ENCODE measurements at places on chromosomes 6 and 20.

- no peak for DNase-seq
Measured at GRCh38 chr6:30149858-30150550, 11.0 kb downstream of the TRIM10 start.

GRCh38 chr6:14828201-14828611 lies 417.7 kb upstream of the JARID2 start:
- DNase-seq = no peak

GRCh38 chr20:33284284-33284683 lies 1.3 kb downstream of the BPIFB1 start:
- no peak for DNase-seq

DNA sequence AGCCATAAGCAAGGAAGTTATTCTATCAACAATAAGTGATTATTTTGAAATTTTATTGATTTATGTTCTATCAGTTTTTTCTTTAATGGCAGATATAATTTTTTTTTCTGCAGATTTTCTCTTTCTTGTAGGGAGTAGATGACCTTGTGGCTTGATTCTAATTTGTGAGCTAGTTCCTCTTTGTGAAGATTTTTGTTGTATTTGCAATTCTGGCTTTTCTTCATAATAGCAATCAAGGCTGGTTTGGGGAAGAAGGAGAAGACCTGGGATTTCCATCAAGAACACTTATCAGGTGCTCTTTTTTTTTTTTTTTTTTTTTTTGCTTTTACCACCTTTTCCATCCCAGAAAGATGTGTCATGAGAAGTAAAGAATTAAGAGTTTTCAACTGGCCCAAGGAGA lies 324.2 kb upstream of the MAN1A1 start:
- no peak for DNase-seq

GRCh38 chr6:6659600-6660327 lies 71.2 kb downstream of the LY86 start:
- DNase-seq = no peak

- DNase-seq = no peak
Measured at GRCh38 chr6:148342350-148343046, at the start of gene SASH1. SASH1 (plus strand) TSS chr6:148342838; CDS start chr6:148343068, 230 bp downstream.

DNA sequence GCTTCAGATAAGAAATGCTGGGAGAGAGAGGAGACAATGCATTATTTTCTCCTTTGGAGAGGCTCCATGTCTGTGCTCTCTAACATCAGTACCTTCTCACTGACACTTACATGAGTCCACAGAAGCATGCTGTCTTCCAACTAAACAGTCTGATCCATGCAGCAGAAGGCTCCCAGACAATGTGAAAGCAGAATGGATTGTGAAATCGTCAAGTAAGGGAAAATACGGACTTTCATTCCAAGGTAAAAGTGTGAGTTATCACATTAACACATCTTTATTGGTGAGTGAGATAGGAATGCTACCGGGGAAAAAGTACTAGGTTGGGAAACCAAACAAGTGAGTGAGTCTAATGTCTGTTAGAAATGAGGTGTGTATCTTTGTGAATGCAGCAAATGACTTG lies 167.6 kb upstream of the KCNK16 start:
- DNase-seq = no peak

DNA sequence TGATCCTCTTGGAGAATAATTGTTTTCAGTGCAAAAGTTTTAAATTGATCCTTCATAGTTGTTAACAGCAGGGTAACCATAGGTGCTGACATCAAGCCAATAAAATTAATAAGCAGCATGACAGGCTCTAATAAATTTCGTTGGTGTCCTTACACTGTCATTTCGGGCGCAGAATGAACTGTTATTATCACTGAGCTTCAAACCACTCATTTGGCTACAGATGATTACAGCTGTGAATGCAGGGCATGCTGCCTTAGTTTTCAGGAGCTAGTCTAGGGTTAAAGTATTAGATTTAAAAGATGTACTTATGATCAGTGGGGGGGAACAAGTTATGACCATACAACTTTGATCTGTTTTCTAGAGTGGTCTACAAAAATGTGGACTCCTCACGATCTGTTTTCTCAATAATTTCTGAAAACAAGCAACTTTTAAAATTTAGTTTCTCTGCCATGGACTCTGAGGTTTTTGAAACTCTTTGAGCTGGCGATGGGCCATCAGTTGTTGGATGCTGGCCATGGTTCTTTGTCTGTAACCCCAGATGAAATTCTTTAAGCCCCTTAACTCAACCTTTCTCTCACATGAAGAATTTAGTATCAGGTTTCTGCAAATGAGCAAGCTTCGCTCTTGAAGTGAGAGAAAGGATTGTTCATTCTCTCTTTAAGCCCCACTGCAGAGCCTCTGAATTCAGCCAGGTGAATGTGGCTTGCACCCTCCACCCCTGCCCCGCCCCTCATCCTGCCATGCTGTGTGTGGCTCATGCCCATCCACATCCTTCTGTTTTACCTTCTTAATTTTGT lies 99.1 kb upstream of the MTHFD1L start:
- peak; percentile 30 for DNase-seq

DNA sequence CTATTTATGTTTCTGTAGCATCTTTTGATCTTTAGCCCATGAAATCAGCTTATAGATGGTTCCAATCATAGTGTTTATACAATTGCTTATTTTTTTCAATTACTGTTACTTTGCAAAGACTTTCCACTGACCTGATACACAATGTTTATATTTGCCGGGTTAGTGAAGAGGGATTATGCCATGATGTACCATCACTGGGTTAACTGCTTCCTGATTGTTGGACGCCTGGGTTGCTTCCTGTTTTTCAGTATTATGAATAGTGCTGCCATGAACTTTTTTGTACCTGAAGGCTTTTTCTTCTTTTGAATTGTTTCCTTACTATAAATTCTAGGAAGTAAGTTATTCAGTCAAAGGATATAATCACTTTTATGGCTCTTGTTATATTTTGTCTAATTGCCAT lies 6.9 kb downstream of the MANBAL start:
- DNase-seq = no peak

GRCh38 chr6:15685619-15686018 lies 22.8 kb upstream of the DTNBP1 start:
- DNase-seq = no peak

DNA sequence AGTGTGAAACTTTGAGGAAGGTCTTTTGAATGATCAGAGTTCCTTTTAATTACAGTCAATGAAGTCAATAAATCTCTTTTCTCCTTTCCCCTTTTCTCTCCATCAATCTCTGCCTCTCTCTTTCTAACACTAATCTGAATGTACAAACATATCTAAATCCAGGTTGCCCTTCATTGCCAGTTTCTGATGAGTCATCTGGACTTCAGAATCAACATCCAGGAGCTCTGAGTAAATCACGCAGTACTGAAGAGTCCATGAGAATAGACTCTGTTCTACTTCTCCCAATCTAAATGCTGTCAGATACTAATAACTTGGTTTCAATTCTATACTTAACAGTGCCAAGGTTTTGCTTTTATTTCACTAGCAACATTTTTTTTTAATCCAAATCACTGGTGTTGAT lies 238.7 kb upstream of the THEMIS start:
- no peak for DNase-seq
